Central memory CD8-positive, alpha-beta T cell (primary cell): ENCODE measurements at places on chromosomes 13 and 19.

- no peak for DNase-seq
Measured at GRCh38 chr13:39503048-39503447, 99.9 kb downstream of the LHFPL6 start.

GRCh38 chr13:41006306-41006705 lies 12.8 kb downstream of the ELF1 start:
- DNase-seq: no peak

- no peak for DNase-seq
Measured at GRCh38 chr13:83197316-83197715, 685.0 kb downstream of the SLITRK1 start.

DNA sequence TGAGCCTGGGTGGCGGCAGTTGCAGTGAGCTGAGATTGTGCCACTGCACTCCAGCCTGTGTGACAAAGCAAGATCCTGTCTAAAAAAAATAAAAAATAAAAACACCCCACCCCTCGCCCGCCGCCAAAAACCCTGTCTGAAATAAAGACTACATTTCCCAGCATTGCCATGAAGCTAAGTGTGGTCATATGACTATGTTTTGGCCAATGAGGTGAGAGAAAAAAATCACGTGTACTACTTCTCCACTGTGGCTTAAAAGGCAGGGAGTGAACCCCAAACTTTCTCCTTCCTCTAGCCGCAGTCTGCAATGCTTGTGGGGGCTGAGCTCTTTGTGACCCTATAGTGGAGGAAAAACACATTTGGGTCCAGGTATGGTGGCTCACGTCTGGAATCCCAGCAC lies 54.9 kb downstream of the COLGALT1 start:
- DNase-seq: no peak

DNA sequence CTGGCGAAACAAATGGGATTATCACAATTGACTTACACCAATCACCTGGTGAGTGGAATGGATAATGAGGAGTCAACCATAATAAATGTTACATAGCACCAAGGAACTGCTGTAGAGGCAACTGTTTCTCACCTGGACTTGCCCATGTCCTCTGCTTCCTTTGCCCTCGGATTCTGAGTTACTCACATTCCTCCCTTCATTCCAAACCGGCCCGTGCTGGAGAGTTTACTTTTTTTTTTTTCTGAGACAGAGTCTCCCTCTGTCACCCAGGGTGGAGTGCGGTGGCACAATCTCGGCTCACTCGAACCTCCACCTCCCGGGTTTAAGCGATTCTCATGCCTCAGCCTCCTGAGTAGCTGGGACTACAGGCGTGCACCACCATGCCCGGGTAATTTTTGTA lies 41.5 kb upstream of the TSC22D1 start:
- no peak for DNase-seq

DNA sequence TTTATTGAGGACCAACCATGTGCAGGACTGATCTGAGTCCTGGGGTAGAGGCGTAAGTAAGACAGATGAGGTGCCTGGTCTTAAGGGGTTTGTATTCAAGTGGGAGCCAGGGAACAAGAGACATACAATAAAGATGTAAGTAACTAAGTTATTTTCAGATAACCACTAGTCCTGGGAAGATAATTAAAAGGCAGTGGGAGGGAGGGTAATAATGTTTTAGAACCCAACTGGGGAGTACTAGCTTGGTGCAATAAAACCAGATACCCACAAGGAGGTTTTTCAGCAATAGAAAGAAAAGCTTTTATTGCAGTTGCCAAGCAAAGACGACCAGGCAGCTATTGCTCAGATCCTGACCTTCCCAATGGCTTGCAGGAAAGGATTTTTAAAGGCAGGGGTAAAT lies 893.7 kb downstream of the UQCRFS1 start:
- DNase-seq: no peak

DNA sequence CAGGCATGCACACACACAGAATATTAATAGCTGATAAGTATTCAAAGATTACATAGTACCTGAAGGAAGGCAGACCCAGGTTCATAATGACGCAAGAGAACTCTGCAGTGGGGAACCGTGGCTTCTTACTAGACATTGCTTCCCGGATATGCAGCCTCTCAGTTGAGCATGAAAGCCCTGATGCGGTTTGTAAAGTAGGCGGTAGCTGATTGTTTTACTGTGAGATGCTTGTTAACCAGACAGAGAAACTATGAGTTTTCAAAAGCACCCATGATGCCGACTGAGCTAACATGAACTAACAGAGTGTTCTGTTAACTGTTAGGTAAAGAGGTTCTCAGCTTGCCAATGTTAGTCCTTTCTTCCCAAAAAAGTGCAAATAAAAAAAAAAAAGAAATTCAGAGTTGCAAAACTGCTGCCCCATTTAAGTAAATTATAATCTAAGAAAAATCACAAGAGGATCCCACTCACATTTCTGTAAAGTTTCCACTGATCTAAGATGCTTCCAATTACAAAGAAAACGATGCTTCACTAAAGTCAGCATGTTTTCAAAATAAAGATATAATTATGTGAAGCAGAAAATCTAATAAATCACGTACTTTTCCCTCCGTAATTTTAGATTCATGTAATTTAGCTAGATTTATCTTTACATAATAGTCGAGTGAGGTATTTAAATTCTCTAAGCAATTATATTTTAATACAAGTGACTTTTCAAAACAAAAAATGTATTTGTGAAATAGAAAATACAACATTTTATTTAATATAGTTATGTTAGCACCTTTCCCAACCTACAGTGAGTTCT lies 2.2 kb downstream of the FLT1 start:
- no peak for DNase-seq

- DNase-seq: no peak
Measured at GRCh38 chr19:51751655-51752054, at the start of gene FPR1. Gene FPR1, minus strand, starts transcription at chr19:51751878. Its CDS starts 4,884 bp downstream, at chr19:51746994.
